Stimulated activated CD8-positive, alpha-beta memory T cell treated with anti-CD3 and anti-CD28 coated beads, Interleukin-4, amount 100 ng/mL, for 24 hours (primary cell): ENCODE measurements at places on chromosomes 5 and 9.

DNA sequence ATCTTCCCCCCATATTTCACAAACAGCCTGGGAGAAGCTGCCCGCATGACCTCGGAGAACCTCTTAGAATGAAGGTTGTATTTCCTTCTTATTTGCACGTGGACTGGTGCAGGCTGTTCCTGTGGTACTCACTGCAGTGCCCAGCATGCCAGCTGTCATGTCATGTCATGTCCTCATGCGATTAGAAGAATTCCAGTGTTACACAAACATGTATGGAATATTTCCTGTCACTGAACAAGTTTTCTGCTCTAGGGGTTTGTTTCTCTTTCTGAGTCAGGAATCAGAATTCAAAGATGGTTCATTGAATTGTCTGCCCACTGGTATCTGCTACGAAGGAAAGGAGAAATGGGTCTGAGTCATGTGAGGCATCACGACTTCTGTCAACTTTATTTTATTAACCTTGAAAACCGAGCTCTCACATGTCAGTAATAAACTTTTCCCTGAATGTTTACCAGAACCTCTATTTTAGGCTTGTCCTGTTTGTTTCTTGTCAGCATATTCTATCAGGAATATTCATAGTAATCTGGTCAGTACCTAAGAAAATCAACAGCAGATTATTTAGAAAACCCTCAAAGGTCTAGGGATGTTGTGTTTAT lies 415.6 kb downstream of the GADD45G start:
- no peak for DNase-seq

- no peak for DNase-seq
Observed at GRCh38 chr5:101045689-101046088, 142.6 kb upstream of the ST8SIA4 start.

- no peak for DNase-seq
Observed at GRCh38 chr5:81303563-81303962, 2.2 kb downstream of the ZCCHC9 start.

- no peak for DNase-seq
Observed at GRCh38 chr9:121141706-121142105, 60.0 kb downstream of the RAB14 start.

GRCh38 chr9:18761742-18762300 lies 271.2 kb downstream of the SAXO1 start:
- no peak for DNase-seq

DNA sequence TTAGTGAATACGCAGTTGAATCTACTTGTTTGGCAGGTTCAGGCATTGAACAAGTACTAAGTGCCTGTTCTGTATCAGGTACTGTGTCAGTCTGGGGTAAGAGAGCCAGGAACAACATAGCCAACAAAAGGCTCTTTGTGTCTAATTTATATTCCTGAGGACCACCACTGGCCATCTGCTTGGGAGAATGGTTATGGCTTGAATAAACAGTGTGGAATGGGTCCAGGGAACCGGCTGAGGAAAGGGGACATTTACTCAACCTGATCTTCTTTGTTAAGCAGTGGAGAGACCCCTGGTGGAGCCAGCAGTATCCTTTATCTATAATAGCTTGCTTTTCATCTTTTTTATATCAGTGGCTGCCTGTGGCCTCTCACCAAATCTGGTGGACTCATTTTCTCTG lies 38.6 kb downstream of the EXOSC2 start:
- no peak for DNase-seq
